ENCODE measurements at places on chromosomes 16 and 17.

DNA sequence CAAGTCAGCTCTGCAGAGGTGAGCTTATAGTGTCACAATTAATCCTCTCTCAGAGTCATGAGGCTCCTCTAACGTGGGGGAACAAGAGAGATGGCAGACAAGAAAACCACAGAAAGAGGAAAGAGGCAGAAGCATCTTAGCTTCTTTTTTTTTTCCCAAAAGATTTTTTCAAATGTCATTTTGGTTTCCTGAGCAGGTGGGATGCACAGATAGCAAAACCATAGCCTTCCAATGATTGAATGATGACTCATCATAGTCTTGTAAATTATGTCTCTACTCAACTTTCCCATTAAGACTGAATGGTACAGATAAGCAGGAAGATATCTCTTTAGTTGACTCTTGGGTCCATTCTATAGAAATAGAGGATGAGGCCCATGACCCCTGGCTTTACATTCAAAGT lies 162.8 kb upstream of the ZFHX3 start:
- no peak for DNase-seq

DNA sequence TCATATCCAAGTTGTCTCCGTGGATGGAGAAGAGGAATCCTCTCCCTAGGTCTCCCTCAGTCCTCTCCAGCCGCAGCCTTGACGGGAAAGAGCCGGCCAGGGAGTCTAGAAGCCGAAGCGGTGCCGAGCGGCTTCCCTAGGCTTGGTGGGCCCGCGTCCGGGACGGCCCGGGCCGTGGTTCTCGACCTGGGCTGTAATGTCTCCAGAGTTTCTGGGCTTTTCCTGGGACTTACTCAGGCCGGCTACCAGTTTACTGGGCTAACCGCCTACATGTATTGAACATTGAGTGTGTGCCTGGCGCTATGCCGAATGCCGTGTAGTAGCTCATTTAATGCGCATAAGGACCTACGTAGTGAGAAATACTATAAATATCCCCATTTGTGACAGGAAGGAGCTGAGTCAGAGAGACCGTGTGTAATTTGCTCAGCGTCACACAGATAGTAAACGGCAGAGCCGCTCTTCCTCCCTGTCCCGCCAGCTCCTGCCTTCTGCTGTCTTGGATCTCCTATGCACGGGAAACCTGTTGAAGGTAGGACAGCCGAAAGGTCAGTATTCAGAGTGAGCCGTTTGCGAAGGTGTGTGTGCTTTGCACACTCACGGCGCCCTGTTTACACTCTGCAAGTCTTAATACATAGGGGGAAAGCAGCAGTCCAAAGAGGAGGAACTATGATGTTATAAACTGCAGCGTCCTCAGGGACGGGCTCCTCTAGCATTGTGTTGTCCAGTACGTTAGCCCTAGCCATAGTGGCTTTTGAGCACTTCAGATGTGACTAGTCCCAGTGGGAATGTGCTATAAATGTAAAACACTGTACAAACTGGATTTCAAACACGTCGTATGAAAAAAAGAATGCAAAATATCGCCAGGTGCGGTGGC lies 723 bp upstream of the SPAG5 start:
- DNase-seq, result peak; percentile 78

DNA sequence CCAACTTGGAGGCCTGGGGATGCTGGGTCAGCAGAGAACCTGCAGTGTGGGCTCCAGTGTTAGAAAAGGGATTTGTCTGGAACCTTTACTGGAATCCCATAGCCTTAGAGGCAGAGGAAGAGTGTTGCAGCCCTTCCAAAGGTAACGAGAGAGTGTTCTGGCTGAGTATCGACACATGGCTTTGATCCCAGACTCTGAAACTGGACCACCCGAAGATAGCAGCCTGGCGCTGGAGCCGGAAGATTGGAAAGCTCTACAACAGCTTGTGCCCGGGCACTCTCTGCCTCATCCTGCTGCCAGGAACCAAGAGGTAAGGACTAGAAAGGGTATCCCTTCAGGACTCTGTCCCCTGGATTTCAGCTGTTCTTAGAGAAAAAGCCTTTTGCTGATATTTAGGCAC lies 39.7 kb downstream of the REXO5 start:
- DNase-seq, result no peak

GRCh38 chr17:42283241-42284023 lies 4.9 kb upstream of the STAT5A start:
- no peak for DNase-seq

DNA sequence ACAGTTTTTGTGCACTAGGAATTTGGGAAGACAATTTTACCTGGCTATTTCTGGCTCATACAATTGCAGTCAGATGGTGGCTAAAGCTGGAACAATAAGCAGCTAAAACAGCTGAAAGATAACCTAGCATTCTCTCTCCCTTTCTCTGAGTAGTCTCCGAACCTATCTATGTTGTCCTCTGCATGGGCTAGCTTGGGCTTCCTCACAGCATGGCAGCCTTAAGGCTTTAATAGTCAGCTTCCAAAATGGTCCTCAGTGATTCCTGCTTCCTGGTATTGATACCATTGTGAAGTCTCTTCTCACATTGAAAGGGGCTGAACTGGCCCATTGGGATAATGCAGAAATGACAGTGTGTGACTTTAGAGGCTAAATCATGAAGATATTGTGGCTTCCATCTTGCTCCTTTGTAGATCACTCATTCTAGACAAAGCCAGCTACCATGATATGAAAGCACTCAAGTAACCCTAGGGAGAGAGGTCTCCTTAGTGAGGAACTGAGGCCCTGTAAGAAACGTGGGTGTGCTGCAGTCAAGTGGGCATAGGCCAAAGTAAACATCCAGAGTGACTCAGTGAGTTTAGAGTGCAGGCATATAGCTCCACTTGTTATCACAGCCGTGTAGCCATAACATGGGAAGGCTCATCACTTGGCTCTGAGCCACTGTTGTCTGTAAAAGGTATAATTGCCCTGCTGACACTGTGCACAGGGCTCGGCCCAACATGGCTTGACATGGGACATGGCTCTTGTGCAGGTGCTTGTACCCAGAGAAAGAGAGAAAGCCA lies 5.5 kb upstream of the VKORC1 start:
- DNase-seq, result no peak

GRCh38 chr16:27965801-27966200 lies 97.7 kb downstream of the GSG1L start:
- no peak for DNase-seq

DNA sequence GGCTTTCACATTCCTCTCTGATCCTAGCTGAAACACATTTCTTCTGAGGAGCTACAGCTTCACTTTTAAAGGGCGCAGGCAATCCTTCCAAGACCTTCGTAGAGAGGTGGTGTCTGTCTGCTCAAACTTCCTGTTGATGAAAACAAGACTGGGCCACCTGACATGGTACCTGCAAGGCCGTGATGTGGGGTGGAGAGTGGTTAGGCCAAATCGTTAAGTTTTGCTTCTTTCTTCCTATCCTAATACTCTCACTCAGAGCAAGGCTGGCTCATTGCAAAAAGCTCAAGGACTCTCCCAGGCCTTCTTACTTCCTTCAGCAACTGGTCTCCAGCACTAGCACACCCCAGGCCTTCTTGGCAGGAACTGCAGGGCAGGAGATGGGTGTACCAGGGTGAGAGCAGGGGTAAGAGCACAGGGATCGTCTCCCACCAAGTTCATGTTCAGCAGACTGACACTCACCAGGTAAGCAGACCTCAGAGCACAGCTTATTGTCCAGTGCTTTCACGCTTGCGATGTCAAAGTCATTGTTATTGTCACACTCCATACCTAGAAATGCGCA lies 10.9 kb upstream of the FOXJ1 start:
- DNase-seq, result peak; percentile 60

DNA sequence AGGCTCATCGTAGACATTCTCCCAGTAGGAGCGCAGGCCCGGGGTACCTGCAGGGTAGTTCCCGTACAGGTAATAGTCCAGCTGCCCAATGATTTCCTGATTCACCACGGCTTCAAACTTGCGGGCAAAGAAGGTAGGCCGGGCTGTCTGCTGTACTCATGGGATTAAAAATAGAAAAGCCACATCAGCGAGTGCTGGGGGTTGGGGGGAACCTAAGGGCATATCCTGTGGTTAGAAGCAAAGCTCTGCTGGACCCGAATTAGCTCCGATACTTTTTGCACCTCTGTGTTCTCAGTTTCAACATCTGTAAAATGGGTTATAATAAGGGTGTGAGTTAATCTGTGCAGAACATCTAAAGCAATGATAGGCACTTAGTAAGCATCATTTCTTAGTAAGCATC lies 336.2 kb downstream of the XYLT1 start:
- DNase-seq, result no peak

GRCh38 chr17:58601976-58602375 lies 87.5 kb upstream of the MTMR4 start:
- DNase-seq, result no peak

GRCh38 chr17:44097110-44097958 lies 26.1 kb downstream of the HDAC5 start:
- DNase-seq, result no peak

DNA sequence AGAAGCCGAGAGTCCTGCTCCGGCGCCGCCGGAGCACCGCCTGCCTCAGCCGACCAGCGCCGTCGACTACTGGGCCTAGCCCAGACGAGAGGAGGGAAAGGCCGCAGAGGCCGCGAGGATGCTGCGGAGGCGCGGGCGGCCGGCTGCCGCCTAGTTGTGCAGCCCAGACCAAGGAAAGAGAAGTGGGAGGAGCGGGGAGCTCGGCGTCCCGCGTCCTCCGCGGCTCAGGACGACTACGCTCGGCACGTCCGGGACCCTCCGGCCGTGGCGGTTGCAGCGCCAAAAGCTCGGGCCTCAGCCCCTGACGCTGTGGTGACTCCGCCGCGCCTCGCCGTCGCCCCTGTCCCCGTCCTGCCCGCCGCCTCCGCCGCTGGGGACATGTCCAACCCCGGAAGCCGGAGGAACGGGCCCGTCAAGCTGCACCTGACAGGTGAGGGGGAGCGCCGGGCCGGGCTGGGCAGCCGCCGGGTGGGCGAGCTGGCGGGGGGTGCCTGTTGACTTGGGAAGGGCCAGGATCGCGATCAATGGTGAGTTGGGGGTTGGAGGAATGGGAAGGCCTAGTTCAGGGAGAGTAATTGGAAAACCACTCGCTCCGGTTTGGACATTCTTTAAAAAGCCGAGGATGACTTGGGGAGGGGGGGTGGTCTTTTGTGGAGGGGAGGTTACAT lies 37.7 kb downstream of the RNF135 start:
- peak; percentile 92 for DNase-seq

DNA sequence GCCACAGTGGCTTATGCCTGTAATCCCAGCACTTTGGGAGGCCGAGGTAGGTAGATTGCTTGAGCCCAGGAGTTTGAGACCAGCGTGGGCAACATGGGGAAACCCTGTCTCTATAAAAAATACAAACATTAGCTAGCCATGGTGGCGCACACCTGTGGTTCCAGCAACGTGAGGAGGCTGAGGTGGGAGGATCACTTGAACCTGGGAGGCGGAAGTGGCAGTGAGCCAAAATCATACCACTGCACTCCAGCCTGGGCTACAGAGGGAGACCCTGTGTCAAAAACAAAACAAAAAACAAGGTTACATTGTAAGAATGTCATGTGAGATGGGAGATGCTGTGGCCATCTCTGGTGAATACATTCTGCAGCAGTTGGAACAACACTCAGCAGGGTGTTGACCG lies 13.5 kb downstream of the DUSP14 start:
- DNase-seq, result no peak

DNA sequence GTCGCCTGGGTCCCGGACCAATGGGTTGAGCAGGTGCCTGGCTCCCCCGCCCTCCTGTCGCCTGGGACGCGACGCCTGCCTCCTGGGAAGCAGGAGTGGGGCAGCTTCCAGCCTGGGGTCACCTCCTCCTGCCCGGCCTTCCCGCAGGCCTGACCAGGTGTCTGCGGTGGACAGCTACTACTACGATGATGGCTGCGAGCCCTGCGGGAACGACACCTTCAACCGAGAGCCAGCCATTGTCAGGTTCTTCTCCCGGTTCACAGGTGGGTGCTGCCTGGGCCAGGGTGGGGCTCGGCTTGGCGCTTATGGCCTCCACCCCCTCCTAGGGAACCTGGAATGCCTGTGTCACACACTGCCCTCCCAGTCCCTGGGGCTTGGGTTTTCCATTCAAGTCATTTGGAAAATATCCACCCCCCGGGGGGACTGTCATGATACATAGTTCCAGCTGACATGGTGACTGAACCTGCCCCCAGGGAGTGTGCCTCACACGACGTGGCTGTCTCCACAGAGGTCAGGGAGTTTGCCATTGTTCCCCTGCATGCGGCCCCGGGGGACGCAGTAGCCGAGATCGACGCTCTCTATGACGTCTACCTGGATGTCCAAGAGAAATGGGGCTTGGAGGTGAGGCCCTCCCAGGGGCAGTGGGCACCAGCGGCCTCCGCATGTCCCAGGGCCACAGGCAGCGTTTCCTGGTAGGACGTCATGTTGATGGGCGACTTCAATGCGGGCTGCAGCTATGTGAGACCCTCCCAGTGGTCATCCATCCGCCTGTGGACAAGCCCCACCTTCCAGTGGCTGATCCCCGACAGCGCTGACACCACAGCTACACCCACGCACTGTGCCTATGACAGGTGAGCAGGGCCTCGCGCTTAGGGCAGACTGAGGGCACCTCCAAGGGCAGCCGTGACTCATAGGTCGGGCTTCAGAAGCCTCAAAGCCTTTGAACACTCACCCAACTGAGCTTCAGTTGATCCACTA lies 2.3 kb downstream of the DNASE1 start:
- DNase-seq, result peak; percentile 56

DNA sequence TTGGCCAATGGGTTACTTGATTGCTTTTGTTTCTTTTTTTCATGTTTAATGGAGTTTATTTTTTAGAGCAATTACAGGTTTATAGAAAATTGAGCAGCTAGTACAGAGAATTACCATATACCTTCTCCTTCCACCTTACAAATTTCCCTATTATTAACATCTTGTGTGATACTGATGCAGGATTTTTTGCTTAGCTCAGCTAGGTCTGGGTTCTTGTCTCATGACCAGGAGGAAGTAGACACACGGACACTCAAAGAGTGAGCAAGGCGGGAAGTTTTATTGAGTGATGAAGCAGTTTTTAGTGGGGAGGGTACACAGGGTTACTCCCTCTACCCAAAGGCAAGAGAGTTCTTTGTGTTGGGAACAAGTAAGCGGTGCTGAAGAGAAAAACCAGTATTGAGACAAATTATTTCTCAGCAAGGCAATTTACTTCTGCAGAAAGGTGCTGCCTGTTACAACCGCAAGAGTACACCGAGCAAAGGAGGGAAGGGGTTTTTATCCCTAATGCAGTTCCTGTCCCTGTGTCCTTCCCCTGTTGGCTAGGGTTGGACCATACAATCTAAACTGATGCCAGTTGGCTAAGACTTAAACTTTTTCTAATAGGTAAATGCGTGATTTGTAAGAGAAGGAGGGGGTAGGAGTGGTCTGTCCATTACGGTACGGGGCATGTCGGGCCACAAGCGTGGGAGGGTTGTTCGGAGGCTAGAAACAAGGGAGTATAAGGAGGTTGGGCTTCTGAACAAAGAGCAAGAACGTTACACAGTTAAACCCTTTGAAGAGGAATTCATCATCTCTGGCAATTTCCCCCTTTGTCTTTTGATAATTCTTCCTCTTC lies 26.9 kb downstream of the SEC14L1 start:
- no peak for DNase-seq
